K562 (cell line): ENCODE measurements at places on chromosomes 4 and X.

- no peak for DNase-seq
These were observed 8.3 kb downstream of the HNRNPDL start for GRCh38 chr4:82421796-82422560.

- no peak for DNase-seq
These were observed 276.3 kb upstream of the AGA start for GRCh38 chr4:177718514-177718913.

GRCh38 chr4:137819964-137820383 lies 287.7 kb upstream of the PCDH18 start:
- DNase-seq, result no peak

DNA sequence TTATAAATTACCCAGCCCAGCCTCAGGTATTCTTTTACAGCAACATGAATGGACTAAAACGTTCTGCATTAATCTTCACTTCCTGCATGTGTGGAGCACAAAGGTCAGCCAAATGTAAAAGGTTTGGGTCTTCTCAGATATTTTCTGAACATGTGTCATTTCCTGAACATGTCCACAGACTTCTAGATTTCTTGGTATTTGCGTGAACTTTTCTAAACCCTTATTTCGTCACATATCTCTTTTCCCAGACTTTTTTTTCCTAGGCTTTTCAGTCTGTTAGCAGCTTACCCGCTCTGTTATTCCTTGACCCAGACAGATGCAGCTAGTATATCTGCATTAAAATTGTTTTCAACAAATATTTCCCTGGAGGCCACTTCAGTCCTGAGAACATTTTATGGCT lies 57.3 kb upstream of the USP51 start:
- no peak for DNase-seq

- DNase-seq, result no peak
These were observed 124.5 kb downstream of the CHM start for GRCh38 chrX:85922821-85923220.

DNA sequence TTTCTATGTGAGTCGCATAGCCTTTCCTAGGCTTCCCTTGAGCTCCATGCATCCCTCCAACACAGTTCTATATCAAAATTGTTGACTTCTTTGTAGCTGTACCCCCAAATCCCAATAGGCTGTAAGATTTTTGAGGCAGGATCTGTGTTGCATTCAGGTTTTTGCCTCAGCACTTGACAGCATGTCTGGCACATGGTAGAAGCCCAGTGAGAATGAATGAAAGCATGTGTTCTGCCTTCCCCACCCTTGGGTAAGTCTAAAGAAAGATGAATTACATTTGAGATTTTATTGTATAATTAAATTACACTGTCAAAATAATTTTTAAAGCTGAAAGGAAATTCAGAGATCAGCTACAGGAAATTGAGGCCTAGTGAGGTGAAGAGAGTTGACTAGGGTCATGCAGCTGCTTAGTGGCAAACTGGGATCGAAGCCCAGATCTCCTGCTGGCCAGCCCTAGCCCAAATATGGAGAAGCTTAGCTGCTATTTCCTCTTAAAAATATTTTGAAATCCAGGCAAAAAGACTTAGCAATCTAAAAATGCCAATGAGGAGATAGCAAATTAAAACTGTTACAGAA lies 122.5 kb downstream of the SPATA18 start:
- no peak for DNase-seq

GRCh38 chr4:177236886-177237285 lies 72.8 kb upstream of the NEIL3 start:
- DNase-seq, result no peak

DNA sequence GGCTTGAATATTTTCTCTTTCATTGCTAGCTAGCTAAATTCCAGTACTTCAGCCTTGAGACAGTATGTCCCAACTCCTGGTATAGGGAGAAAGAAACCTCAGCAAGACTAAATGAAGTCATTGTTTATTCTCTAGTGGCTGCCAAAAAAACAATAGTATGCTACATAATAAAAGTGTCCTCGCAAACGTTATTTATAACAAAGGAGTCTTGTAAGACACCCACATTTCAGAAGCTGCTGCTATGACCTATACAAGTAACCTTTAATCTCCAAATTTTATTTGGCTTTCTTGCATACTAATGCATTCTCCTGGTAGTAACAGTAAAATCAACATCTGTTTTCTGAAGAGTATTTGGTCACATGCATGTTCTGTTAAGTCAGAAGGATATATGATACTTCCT lies 28.8 kb downstream of the NEK1 start:
- no peak for DNase-seq

- DNase-seq, result no peak
These were observed 239.7 kb upstream of the NOCT start for GRCh38 chr4:138775890-138776289.

GRCh38 chr4:106818764-106819163 lies 217.3 kb downstream of the DKK2 start:
- DNase-seq, result no peak

GRCh38 chrX:32045149-32045548 lies 973.3 kb upstream of the FTHL17 start:
- DNase-seq, result no peak

DNA sequence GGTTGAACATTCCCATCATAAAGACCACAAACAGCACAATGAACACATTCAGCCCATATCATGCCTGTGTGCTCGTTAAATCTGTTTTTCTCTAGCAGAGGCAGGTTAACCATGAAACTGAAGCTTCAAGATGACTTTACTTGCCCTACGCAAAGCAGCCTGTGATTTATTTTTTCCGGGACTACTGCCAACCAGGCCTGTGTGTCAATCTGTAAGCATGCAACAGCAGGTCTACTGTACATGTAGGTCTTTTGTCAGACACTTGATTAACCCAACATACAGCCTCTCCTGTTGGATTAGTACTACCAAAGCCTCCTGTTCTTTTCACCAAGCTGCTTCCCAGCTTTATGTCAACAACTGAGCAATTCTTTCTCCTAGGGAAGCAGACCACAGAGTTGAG lies 85.5 kb upstream of the ACSL1 start:
- no peak for DNase-seq

DNA sequence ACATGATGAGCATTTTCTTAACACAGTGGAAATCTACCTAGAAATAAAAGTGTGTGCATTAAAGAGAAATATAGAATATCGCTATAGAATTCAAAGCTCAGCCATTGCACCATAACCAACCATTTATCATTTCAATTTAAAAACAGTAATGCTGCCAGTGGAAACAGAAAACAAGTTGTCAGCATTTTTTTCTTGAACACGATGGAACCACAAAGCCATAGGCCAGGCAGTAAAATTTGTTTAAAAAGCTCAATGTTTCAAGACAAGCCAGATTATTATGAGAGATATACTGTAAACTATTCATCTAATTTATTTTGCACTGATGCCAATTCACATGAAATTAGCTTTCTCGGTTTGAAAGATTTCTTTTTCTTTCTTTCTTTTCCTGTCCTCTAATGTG lies 46.7 kb upstream of the NRK start:
- DNase-seq, result no peak

DNA sequence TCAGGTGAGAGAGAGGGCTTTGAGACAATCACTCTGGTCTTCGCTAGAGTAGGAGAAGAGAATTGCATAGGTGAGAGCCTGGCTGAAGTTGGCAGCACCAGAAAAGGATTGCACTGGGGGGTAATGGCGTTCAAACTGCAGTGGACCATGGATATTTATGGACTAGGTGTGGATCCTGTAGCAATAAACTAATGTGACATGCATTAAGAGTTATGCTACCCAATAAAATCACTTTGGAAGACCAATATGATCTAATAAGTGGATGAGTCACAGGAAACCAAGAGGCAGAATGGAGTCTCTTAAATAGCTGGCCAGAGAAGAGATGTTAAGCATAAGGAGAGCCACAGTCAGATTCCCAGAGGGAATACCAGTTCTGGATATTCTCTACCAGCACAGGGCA lies 259.8 kb downstream of the FBXO8 start:
- no peak for DNase-seq

GRCh38 chrX:47361538-47362511 lies 8.6 kb upstream of the ZNF157 start:
- DNase-seq, result peak; percentile 42

DNA sequence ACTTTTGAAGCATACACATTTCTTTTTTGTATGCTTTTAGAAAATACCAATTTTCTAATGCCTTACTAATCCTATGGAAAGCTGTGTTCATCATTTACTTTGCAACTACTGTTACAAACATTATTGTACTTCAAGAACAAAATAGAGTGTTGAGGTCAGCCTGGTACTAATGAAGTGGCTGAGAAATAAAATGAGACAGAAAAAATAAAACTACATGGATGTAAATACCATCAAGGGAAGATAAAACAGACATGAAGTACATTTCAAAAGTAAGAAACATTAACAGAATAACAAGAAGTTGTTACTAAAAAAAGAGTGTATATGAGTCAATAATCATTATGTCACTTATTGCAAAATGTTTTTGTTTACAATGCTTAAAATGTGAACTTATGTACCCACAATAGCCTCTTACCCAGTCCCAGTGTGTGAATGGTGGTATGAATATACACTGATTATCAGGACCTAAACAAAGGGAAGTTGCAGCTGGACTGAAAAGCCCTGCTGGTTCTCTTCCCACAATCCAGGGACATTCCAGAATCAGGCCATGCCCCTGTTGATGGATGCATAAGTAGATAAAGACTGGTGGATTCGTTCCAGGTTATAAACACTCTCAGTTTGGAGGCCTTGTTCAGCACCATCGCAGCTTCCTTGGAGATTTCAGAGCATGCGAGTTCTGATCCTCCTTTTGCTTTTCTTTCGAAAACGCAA lies 2.4 kb upstream of the CSN3 start:
- DNase-seq, result no peak

DNA sequence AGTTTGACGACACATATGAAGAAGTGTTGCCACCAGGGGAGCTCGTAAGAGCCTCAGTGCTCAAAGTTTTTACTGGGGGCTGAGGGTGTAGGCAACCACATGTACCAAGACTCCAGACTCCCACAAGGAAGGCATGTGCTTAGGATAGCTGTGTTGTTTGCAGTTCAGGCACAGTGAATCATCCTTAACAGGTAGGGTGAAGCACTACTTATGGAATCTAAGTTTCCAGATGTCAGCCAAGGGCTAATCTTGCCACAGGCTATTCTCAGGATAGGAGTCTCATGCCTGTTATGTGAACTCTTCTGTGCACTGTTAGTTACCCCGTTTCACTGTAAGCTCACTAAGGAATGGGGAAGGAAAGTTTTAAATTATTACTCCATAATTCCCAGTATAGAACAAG lies 202.6 kb downstream of the TMA16 start:
- DNase-seq, result no peak
